ENCODE measurements at places on chromosomes 1 and 21.
A peak's percentile ranks its signal among the peaks of the same experiment; 100 is the strongest.

- no peak for DNase-seq
Observed at GRCh38 chr1:113659556-113659955, 99.7 kb downstream of the PHTF1 start.

DNA sequence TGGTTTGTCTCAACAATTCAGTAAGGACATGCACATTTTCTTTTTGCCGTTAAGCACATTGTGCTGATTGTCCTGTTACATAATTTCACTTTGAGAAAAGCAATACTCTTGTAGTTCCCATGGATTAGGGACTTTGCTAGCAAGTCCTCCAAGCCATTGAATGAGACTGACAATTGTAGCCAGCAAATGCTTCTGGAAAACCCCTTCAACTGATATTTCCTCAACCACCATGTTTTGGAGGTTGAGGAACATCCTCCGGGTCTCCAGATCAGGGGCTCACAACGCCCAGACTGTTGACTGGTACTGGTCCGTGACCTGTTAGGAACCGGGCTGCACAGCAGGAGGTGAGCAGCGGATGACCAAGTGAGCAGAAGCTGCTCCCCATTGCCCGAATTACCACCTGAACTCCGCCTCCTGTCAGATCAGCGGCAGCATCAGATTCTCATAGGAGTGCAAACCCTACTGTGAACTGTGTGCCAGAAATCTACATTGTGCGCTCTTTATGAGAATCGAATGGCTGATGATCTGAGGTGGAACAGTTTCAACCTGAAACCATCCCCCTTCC lies 24.1 kb downstream of the ACTN2 start:
- no peak for DNase-seq

- DNase-seq: no peak
Observed at GRCh38 chr1:115648717-115649691, 7.2 kb downstream of the VANGL1 start.

DNA sequence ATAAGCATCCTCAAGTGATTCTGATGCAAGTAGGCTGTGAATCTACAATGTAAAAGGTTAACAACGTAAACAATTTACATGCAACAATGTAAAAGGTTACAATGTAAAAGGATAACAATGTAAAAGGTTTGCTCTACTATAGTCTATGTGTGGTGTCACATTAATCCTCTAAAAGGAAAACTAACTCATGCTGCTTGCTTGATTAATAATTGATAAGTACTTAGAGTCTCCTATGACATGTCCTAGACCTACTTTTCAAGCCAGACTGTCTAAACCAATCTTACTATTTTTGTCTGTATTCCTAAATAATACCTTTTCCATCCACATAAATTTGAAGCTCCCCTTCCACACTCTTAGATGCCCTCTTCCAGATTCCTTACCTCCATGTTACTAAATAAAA lies 606.8 kb downstream of the LTN1 start:
- no peak for DNase-seq

DNA sequence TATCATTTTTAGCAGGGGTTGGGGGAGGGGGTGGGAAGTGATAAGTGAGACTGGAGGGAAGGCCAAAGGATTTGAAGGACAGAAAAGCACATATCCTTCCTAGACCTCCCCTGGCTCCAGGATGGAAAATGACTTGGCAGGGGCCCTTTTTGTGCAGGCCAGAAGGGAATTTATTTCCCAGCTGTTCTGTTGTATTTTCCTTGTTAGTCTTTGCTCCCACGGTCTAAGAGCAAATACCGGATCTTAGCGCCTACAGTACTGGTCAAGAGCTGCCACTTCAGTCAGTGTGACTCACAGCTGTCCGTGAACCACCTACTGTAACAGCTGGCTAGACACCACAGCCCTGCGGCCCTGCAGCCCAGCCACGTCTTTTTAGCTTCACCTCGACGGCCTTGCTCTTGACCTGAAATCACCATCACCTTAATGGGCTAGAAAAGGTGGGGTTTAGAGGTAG lies 51.0 kb upstream of the ERRFI1 start:
- DNase-seq: no peak

- DNase-seq: no peak
Observed at GRCh38 chr21:32350211-32350980, 42.4 kb downstream of the URB1 start.

DNA sequence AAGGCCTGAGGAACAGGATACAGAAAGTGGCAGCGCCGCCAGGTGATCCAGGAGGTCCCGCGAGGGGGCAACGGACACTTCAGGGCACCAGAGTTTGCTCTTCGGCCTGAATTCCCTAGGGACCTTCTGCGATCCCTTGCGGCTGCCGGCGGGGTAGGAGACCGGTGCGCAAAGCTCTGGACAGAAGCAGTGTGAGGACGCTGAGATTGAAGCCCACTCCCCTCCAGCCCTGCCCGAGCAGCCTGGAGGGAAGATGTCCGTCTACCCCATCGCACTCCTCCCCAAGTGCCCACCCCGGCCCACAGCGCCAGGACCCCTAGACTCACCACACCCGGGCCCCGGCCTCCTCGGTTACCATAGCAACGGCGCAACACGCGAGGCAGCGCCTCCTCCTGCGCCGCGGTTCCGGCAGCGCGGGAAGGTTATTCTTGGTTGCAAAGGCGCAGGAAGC lies at the start of gene ANKRD45:
Gene ANKRD45 (minus strand): TSS at position 361 of the 451 bp plus-strand sequence. CDS start 10,433 bp downstream, outside the sequence.
- DNase-seq: peak; percentile 78

DNA sequence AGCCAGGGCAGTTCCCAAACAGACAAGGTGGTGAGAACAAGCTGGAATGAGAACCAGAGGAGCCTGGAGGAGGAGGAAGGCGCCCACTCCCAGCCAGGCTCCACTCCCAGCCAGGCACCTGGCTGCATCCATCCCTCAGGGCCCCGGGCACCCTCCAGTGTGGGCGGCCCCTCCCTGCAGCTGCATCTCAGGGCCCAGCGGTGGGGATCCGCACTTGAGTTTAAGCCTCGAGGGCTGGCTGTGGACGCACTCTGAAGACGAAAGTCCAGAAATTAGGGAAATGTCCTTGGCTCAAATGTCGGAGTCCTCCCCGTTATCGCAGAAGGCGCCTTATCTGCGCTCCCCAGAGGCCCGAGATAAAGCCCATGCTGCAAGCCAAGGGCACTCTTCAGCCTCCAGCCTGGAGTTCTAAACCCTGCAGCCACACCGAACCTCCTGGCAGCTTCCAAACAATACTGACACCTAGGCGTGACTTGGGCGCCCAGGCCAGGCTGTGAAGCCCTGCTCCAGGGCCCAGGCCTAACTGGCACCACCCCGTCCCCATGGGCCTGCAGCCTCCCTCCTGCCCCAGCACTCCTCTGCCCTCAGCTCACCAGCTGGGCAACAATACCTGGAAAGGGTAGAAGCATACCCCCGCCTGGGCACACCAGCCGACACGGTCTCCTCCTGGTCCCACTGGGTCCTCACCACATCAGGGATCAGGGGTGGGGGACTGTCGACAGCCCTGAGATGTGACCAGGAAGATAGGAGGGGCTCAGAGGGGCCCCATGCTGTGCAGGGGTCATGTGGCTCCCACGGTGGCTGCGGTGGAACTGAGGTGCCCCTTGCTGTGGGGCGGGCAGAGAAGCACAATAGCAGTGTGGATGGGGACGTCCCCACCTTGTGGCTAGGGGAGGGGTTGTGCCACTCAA lies 184.8 kb upstream of the VAMP3 start:
- DNase-seq: peak; percentile 49

DNA sequence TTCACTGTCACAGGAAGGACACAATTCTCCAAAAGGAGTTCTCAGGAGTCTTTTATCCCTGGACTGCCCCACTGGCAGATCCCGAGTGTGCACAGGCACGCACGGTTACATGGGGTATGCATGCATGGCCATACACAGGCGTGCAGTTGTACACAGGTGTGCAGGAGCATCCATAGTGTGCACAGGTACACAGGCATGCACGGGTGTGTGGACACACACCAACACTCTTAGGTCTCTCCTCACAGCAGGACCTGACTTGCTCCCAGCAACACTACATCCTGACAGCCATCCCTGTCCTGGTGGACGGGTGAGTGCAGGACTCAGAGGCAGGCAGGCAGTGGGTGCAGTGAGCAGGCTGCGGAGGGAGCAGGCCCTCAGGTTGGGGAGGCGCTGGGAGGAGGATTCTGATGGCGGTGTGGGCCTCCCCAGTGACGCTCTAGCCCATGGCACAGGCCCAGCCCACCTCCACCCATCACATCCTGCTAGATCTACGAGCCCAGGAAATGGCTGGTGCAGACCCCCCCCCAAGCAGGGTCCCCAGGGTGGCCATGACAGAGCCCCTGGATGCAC lies 28.4 kb downstream of the SLC19A1 start:
- peak; percentile 69 for DNase-seq

- no peak for DNase-seq
Observed at GRCh38 chr1:73517603-73518191, 680.3 kb downstream of the LRRIQ3 start.

- no peak for DNase-seq
Observed at GRCh38 chr21:31448496-31448895, 104.4 kb upstream of the TIAM1 start.

DNA sequence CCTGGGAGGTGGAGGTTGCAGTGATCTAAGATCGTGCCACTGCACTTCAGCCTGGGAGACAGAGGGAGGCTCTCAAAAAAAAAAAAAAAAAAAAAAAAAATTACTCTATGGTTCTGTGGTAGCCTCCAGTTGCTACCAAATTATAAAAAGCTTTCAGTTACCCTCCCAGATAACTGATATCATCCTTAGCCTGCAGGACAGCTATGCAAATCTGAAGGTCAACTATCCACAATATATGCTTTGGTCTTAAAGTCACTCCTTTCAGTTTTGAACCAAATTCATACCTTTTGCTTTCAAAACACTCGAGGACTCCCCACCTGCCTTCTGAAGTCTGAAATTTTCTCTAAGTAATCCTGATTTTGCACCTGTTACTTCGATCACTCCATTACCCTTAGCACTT lies 3.1 kb downstream of the MIXL1 start:
- DNase-seq: no peak

- DNase-seq: no peak
Observed at GRCh38 chr1:182149411-182149965, 88.0 kb upstream of the ZNF648 start.

All from spleen (tissue), 13 donors.